ENCODE measurements at places on chromosomes 16 and 17. TPM values are rescaled to one million over a fixed set of nuclear protein-coding genes. Genes with fewer than 3 reads are reported as not detected.

Gene MFSD6L
- total RNA-seq: 0.92 TPM

Gene DNAH2
- 0.31 TPM for total RNA-seq

Gene CDRT15L2
- total RNA-seq: not detected

Gene PLLP
- total RNA-seq: 1.9 TPM

Gene PNMT
- 2.4 TPM for total RNA-seq

Gene CASKIN1
- 1.0 TPM for total RNA-seq

Gene NT5C3B
- total RNA-seq: 42.7 TPM

GRCh38 chr17:43469145-43469544, 14.6 kb upstream of the DHX8 start:
- peak; percentile 59 for DNase-seq

GRCh38 chr17:80805032-80805751, 186.4 kb upstream of the CHMP6 start:
- peak; percentile 38 for DNase-seq

DNA sequence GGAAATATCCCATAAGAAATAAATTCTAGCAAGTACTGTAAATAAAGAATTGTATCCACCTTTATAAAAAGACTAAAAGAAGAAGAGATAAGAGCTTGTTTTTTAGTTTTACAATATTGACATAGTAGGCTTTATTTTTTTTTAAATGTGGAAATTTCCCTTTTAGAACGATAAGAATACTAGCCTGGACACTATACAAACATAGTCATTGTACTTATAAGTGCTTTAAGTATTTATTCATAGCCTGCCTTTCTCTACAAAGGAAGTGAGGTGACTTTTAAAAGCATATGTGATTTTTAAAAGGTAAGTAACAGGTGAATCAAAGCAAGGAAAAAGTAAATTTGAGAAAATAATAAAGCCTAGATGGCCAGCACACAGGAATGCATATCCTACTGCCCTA, 17.7 kb downstream of the TOX3 start:
- DNase-seq: no peak

DNA sequence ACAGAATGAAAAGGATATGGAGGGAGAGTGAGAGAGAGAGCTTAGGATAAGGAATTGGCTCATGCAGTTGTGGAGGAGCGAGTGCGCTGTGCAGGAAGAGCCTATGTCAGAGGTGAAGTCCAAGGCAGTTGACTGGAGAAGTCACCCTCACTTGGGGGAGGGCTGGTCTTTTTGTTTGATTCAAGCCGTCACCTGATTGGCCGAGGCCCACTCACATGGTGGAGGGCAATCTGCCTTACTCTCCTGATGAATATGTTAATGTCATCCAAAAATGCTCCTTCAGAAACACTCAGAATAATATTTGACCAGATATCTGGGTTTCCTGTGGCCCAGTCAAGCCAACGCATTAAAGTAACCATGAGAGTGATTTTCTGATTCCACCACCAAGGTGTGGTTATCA, 131.7 kb downstream of the KATNIP start:
- no peak for DNase-seq

- DNase-seq: peak; percentile 86
Observed at GRCh38 chr17:1122533-1123392, 57.0 kb downstream of the ABR start.

DNA sequence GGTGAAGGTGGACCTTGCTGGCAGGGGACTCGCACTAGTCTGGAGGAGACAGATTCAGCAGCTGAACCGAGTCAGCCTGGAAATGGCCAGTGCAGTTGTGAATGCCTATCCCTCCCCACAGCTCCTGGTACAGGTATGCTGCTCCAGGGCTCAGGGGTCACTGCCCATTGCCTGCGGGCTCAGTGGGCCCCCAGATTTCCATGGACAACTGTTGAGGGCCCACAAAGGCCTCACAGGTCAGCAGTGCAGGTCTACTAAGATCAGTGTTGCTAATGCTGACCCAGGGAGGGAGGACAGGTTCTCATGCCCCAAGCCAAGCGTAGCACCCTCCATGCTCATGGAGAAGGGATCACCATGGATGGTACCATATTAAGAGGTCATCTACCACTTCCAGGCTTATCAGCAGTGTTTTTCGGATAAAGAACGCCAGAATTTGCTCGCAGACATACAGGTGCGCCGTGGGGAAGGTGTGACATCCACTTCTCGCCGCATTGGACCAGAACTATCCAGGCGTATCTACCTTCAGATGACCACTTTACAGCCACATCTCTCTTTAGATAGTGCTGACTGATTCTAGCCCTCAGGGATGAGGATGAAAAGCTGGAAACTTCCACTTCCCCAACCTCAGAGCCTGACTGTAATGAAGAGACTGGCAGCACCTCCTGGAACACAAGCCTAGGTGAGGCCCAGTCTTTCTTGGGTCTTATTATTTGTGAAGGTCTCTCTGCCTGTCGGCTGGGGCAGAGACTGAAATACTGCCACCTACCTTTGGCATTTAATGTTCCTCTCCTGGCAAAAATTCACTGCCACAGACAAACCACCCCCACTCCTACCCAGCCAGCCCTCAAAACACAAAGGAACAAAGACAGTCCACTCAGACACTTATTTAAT, 7.6 kb downstream of the EME1 start:
- DNase-seq: no peak

DNA sequence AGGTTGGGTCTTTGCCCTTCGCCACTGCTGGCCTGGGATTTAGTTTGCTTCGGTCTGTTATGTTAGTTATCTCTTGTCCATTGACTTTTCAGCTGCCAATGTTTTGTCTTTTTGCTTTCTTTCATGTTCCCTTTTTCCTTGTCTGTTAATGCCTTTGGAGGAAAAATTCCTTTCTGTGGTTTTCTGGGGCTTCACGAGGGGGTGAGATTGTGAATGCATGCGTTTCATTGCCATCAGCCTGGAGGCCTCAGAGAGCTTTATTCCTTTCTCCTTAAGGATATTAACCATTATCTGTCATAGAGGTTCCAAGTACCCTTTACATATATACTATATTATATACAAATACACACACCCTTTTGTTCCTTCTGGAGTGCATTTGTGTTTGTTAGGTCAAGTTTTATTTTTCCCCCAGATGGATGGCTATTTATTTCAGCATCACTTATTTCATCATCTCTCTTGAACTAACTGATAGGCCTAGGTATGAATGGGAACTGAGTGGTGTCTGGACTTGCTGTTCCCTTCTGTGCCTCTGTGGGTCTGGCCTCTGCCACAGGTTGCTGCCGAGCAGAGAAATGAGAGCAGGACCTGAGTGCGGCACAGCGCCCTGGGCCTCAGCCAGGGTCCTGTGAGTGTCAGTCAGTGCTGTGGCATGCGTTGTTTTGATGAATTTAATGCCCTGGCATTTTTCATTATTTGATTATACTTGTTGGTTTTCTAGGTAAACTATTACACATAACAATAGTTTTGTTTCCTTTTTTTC, 193.4 kb downstream of the LGALS9B start:
- DNase-seq: no peak

GRCh38 chr17:50217591-50217990, 16.2 kb upstream of the COL1A1 start:
- DNase-seq: no peak

DNA sequence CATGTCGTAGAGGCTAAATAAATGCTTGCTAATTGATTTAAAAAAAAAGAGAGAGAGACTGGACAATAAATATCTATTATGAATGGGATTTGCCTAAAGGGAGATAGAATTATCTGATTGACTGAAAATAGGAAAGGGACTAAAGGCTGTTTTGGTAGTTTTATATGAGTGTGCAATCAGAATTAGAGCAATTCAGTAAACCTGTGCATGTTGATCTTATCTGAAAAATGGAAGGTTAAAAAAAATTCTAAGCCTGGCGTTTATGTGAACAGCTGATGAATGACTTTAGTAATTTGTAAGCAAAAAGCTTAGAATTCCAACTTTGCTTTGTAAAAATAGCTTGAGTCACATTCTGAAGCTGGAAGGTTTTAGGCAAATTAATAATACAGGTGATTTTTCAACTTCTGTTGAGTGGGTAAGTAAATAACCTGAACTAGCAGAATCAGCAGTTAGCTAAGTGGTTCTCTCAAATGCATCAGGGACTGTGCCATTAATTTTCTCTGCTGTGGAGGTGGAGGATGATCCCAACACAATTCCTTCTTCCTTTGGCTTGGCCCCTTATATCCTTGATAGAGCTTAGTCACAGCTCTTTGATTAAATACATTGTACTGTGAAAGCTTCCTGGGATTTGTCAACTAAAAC, 254.4 kb downstream of the PHKB start:
- no peak for DNase-seq

GRCh38 chr17:41799366-41799765, 12.4 kb downstream of the P3H4 start:
- DNase-seq: no peak

- no peak for DNase-seq
Observed at GRCh38 chr17:75338335-75338734, 49.1 kb upstream of the SLC25A19 start.

GRCh38 chr16:70470927-70471341, 16.5 kb downstream of the FCSK start:
- no peak for DNase-seq

GRCh38 chr16:2814551-2815298, 2.3 kb upstream of the PRSS21 start:
- no peak for DNase-seq

Data from tongue (tissue), 3 donors.